ENCODE measurements at places on chromosomes 16 and 17.

GRCh38 chr16:85883813-85884212, 15.1 kb upstream of the IRF8 start:
- H3K27me3 ChIP-seq = peaks cover 56% of the 10 kb centered on the region
- peaks cover 5% of the 10 kb centered on the region for H3K4me1 ChIP-seq
- H3K4me3 ChIP-seq = no peak overlapping the region
- H3K36me3 ChIP-seq = no peaks in the 10 kb centered on the region

DNA sequence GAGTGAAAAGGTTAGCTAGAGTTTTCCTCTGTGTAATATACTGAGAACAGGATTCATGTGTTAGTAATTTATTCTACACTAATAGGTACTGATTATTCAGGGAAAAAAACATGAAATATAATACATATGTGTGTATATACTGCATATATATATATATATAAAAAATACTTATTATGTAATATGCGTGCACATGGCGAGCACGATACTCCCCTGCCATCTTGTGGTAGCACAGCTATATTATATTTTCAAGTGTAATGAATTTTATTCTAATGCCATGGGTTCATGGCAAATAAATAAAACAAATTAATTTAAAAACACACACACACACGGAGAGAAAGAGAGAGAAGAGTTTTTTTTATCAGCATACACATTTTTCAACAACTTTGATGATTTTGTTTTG, 460.6 kb downstream of the KCNJ2 start:
- H3K4me3 ChIP-seq = no peak overlapping the region
- no peaks in the 10 kb centered on the region for H3K36me3 ChIP-seq
- H3K4me1 ChIP-seq = no peaks in the 10 kb centered on the region
- H3K27ac ChIP-seq = no peak overlapping the region
- DNase-seq = no peak

- no peaks in the 10 kb centered on the region for H3K36me3 ChIP-seq
- peak overlapping the region; percentile 71 for H3K4me3 ChIP-seq
- peak overlapping the region; percentile 89 for H3K27ac ChIP-seq
- DNase-seq = peak; percentile 92
- peaks cover 64% of the 10 kb centered on the region for H3K4me1 ChIP-seq
Observed at GRCh38 chr16:75265911-75266701, 14.7 kb upstream of the BCAR1 start.

DNA sequence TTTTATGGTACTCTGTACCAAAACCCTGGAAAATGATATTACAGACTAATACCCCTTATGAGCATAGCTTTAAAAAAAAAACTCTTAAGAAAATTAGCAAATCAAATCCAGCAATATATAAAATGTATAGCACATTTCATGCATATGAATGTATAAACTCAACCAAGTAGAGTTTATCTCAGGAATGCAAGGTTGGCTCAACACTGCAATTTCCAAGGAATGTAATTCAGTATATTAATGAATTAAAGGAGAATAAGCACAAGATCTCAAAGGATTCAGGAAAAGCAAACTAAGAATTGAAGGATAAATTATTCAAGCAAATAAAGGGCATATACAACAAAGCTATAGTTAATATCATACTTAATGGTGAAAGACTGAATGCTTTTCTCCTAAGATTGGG, 61.9 kb upstream of the RPL38 start:
- no peak for DNase-seq
- no peaks in the 10 kb centered on the region for H3K27me3 ChIP-seq
- H3K27ac ChIP-seq = no peak overlapping the region
- no peaks in the 10 kb centered on the region for H3K36me3 ChIP-seq
- no peaks in the 10 kb centered on the region for H3K4me1 ChIP-seq

DNA sequence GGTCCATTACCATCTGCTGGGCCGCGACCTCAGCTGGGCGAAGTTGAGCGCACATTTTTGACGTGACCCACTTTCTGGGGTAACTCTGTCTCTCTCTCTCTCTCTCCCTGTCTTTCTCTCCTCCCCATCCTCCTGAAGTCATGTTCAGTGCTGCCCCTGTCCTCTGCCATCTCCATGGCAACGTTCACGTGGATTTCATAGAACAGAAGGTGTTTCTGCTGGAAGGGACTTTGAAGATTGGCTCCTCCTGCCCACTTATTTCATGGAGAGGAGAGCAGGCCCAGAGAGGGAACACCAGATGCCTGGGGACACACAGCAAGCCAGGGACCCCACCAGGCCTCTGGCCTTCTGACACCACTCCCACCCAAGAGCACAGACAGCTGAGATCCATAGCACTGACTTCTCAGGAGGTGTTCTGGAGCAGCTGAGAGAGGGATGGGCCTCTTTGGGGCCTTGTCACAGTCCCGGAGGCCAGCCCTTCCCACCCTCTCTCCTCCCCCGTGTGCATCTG, 4.2 kb upstream of the CCNF start:
- no peak for DNase-seq
- no peaks in the 10 kb centered on the region for H3K36me3 ChIP-seq
- H3K27ac ChIP-seq = no peak overlapping the region
- no peaks in the 10 kb centered on the region for H3K27me3 ChIP-seq
- H3K4me3 ChIP-seq = no peak overlapping the region

DNA sequence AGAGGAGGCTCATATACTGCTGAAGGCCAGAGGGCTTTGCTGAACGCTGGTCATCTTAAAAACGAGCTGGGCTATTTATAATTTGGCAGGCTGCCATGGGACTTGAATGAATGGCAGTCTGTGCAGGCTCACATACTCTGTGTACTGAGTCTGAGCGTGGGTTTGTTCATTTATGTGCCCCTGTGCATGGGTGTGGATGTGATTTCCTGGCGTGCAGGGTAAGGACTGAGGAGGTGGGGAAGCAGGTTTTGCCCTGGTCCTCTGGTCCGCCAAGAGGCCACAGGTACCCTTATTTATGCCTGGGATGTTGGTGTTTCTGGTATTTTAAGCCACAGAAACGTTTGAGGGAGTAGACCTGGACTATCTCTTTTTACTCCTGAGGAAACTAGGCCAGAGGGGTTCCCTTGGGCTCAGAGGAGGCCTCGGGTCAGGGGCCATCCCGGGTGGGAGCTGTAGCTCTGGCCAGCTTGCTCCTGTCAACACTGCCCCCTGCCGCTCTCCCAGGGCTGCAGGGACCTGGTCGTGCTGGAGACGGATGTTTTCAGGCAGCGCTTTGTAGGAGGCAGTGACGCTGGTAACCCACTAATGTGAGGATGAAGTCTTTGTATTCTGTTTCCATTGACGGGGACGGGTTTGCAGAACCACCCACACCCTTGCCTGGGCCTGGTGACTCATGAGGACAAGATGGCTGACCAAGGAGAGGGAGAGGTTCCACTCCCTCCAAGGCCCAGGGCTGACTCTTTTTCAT, 184.4 kb downstream of the MSI2 start:
- peaks cover 36% of the 10 kb centered on the region for H3K4me1 ChIP-seq
- peak overlapping the region; percentile 36 for H3K27ac ChIP-seq
- H3K36me3 ChIP-seq = no peaks in the 10 kb centered on the region
- no peak overlapping the region for H3K4me3 ChIP-seq

GRCh38 chr16:83744441-83744981, 63.3 kb upstream of the HSBP1 start:
- H3K36me3 ChIP-seq = no peaks in the 10 kb centered on the region
- no peak for DNase-seq
- no peak overlapping the region for H3K27ac ChIP-seq
- H3K4me1 ChIP-seq = no peaks in the 10 kb centered on the region
- no peaks in the 10 kb centered on the region for H3K27me3 ChIP-seq

DNA sequence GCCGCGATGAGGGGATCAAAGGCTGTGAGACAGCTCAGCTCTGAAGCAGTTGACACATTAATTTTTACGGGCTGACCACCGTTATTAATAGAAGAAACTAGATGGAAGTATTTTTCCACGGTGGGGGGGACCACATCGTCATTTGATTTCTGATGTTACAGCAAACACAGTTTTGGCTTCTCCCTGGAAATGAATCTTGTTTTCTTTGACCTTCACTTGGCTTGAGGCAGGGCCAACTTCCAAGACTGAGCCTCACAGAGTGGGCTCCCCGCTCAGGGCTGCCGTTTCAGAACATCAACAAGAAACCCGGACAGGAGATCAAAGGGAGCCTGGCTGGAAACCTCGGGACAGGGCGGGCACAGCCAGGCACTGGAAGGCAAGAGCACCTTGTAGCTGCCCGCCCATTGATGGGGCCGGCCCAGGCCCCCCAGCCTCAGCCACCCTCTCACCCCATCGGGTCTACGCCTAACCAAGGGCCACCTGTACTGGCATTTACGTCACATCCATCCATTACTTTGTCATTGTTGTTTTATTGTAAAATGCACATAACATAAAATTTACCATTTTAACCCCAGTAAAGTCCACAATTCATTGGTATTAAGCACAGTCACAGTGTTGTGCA, 124.6 kb downstream of the C16orf95 start:
- H3K27ac ChIP-seq = no peak overlapping the region
- H3K4me1 ChIP-seq = no peaks in the 10 kb centered on the region
- DNase-seq = no peak
- no peaks in the 10 kb centered on the region for H3K36me3 ChIP-seq
- no peak overlapping the region for H3K4me3 ChIP-seq

- DNase-seq = no peak
- H3K4me3 ChIP-seq = no peak overlapping the region
- H3K27ac ChIP-seq = no peak overlapping the region
- H3K27me3 ChIP-seq = peaks cover 2% of the 10 kb centered on the region
Observed at GRCh38 chr17:42103221-42103954, 5.1 kb upstream of the ZNF385C start.

DNA sequence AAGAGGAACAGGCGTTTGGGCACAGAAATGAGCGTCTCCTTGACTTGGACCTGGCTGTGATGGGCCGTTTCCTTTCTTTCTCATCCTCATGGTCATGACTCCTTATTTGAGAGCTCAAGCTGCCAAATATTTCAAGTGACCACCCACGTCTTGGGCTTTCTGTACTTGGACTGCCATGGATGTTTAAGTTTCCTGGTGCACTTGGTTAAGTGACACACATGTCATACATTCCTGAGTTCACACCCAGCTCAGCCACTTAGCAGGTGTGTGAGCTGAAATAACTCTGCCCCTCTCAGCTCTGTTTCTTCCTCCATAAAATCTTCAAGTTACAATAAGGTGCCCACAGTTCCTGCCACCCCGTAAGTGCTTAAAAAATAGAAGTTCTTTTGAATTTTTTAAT, 114.5 kb downstream of the CLEC16A start:
- peaks cover 62% of the 10 kb centered on the region for H3K36me3 ChIP-seq
- peak; percentile 55 for DNase-seq
- no peaks in the 10 kb centered on the region for H3K4me1 ChIP-seq

DNA sequence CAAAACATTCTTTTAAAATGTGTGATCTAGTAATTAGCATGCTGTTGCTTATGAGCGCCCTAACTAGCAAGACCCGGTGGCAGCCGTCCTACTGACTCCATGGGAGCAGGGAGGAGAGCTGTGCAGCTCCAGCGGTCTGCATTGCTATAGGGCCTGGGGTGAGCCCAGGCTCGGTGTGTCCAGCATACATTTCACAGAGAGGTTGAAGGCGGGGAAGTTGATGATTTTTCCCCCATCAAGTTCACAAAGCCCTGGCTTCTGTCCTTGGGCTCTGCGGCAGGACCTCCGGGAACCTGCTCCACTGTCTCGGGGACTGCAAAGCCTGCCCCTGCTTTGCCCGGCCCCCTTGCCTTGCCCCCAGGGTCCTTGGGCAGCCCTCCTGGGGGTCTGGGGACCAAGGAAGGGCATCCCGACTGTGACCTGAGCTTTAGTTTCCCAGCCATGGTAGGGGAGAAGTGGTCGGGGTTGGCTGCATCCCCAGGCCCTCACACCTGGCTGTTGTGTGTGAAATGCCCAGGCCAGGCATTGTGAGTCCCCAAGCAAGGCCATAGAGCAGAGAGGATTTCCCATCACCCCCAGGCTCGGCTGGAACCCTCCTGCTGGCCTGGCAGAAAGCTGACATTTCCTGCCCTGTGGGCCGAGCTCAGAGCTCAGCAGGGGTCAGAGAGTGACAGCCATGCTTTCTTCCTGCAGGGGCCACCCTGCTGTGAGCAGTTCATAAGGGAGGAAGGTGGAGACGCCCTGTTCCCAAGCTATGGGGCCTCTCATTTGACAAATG, 24.8 kb downstream of the KCNJ12 start:
- no peaks in the 10 kb centered on the region for H3K27me3 ChIP-seq
- H3K36me3 ChIP-seq = no peaks in the 10 kb centered on the region
- H3K4me1 ChIP-seq = peaks cover 20% of the 10 kb centered on the region

DNA sequence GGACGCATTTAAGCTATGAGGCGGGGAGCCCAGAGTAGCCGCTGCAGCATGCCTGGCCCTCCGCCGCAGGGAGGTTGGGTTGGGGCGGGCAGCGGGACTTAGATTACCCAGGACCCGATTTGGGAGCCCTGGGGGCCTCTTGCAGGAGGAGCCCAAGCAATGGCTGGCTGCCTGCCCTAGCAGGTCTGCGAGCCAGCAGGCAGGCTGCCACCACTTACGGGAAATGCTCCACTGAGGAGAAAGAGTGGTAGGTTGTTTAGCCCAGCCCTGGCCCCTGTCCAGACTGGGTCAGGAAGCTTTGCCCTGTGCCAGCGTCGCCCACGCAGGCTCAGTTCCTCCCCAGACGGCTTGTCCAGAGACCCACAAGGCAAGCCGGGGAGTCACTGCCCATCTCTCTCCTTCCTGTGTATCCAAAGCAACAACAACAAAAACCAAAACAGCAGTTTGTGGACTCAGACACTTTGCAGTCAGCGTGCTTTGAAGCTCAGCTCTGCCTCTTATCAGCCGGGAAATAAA, 10.3 kb upstream of the TVP23A start:
- H3K27ac ChIP-seq = peak overlapping the region; percentile 89
- DNase-seq = peak; percentile 97
- no peak overlapping the region for H3K4me3 ChIP-seq
- H3K4me1 ChIP-seq = peaks cover 45% of the 10 kb centered on the region
- no peaks in the 10 kb centered on the region for H3K27me3 ChIP-seq
- H3K36me3 ChIP-seq = no peaks in the 10 kb centered on the region

DNA sequence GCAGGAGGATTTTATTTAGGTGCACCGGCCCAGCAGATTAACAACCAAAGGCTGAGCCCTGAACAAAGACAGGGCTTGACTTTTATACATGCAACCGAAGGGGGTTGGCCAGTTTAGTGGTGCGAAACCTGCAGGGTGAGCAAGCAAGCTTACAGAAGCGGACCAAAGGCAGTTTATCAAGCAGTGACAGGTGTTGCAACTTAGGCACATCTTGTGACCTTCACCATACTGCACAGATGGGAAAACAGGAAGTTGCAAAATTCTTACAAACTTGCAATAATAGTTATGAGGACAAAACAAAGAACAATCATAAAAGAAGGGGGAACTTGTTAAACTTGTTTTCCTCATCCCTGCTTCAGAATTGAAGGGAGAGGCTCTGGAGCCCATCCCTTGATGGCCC, 1265.1 kb downstream of the CDH8 start:
- H3K4me3 ChIP-seq = no peak overlapping the region
- no peaks in the 10 kb centered on the region for H3K27me3 ChIP-seq
- no peak overlapping the region for H3K27ac ChIP-seq
- no peaks in the 10 kb centered on the region for H3K36me3 ChIP-seq
- no peak for DNase-seq

- H3K27me3 ChIP-seq = peaks cover 10% of the 10 kb centered on the region
- DNase-seq = no peak
- no peak overlapping the region for H3K27ac ChIP-seq
- no peaks in the 10 kb centered on the region for H3K36me3 ChIP-seq
- no peaks in the 10 kb centered on the region for H3K4me1 ChIP-seq
- H3K4me3 ChIP-seq = no peak overlapping the region
Observed at GRCh38 chr17:33342025-33342424, 48.9 kb upstream of the ASIC2 start.
